ENCODE measurements at places on chromosomes 3 and 15.

DNA sequence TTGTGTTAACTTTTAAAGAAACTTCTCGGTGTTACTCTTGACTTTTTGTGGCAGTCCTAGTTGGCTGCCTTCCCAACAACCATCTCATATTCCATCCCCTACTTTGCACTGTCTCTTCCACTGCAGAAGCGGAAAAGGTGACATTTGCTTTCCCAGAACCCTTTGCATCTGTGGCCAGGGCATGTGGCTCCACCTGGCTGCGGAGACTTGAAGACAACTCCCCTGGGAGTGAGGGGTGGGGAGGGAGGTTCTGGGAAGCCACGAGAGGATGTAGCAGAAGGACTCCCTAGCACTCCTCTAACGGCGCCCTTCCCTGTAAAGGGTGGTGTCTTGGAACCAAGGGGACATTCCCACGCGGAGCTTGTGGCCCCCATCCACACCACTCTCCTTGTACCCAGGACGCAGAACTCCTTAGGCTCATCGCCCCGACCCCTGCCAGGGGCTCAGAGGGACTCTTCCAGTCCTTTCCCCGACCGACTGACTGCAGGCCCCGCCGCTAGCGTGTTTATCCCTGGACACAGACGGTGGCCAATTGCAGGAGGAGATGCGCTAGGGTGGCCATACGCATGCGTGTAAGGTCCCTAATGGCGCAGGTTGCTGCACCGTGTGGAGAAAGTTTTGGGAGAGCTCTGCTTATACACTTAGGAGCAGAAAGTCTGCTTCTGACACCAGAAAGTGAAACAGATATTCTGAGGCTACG is 33.2 kb upstream of the SECISBP2L start:
- DNase-seq: no peak

- no peak for DNase-seq
Observed at GRCh38 chr3:196969134-196969659, 564 bp upstream of the PIGZ start.

GRCh38 chr3:152638707-152639450 is 196.1 kb upstream of the P2RY1 start:
- no peak for DNase-seq

GRCh38 chr15:88465633-88466224 is 1.5 kb downstream of the MRPL46 start:
- DNase-seq: no peak

DNA sequence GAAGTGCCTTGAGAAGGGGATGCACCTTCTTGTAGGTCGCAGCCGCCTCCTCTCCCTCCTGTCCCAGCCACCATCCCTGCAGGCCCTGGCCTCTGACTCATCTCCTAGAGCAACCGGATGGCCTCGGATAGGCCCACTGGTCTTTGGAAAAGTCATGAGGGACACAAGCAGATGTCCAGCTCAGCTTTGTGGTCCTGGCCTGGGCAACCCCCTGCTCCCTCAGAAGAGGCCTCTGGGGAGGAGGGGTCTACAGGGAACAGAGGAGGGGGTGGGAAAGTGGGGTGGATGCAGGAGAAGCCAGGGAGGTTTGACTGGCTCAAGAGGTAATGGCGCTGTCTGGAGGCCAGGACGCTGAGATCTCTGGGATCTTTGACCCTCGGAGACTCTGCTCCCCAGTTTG is 259.2 kb upstream of the TLE3 start:
- DNase-seq: no peak

DNA sequence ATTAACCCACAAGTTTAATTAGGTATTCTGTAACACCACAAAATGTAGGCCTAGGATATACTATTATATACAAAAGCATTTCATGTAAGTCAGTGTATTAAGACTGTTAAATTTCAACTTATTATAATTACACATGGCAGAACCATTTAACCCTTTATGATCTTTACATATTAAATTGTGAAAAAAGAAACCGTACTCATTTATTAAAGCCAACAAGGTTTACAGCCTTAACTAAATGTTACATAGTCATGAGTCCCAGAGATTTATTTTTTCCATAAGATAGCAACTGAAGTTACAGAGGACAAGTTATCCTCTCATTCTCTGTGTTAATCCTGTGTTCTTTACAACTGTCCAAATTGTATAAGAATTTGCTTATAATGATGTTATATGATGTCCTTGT is 615.8 kb upstream of the AGTR1 start:
- no peak for DNase-seq

DNA sequence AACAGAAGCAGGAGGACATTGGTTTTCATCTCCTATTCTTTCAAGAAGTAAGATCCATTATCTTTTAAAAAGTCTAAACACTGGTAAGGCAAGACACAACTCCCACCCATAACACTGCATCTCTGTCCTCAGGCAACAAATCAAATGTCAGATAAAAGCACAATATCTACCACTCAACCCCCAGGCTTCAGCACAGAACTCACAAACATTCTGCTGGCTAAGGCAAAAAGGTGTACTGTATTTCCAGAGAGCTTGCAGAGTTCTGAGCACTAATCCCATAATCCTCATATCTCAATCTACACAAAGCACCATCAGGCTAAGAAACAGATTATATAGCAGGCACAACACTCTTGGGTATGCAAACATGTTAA is 20.9 kb downstream of the RAF1 start:
- DNase-seq: no peak

- peak; percentile 13 for DNase-seq
Observed at GRCh38 chr3:177589911-177590381, 392.7 kb upstream of the TBL1XR1 start.

GRCh38 chr3:13140596-13140995 is 67.4 kb upstream of the IQSEC1 start:
- DNase-seq: no peak

- no peak for DNase-seq
Observed at GRCh38 chr15:31016446-31016915, 25.1 kb upstream of the MTMR10 start.

DNA sequence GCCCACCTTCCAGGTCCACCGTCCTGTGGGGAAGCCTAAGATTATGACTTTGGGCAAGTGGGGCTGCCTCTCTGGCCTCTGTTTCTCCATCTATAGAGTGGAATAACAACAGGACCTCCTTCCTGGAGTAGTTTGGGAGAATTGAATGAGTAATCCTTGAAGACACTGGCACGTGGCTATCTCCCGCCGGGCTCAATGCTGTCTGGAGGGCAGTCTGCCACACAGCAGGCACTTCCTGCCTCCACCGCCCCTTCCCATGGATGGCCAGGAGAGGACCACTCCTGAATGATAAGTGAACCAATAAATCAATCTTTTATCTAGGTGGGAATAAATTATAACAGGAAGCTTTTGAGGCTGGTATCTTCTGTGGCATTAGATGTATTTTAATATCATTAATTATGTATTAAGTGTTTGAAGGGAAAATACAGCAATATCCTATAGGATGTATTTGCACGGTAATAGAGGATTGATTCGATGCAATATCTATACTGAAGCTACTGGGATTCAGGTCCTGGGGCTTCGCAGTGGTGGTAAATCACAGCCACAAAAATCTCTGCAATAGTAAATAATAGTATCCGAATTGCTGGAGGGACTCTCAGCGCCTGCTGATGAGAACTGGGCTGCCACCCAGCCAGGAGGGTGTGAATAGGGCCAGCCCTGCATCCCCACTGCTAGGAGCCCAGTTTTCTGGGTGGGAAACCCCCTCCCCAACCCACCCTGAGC is 15.9 kb downstream of the MEGF11 start:
- DNase-seq: no peak

- no peak for DNase-seq
Observed at GRCh38 chr15:80561500-80561899, 133.6 kb upstream of the ABHD17C start.

DNA sequence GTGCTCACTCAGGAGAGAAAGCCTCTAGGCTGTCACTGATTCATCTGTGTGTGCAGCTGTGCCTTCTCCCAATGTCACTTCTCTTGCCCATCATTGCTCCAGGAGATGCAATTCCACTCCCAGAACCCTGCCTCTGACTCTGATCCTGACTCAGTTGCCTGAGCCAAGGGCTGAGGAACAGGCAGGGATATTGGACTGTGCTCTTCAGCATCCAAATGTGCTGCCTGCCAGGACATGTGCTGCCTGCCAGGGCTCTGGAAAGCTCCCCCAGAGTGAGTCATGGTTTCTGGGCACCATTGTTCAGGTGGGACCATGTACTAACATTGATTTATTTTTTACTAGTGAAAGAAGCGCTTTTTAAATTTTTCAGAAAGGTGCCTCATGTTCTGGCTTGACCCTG is 71.0 kb downstream of the TRIM42 start:
- no peak for DNase-seq

DNA sequence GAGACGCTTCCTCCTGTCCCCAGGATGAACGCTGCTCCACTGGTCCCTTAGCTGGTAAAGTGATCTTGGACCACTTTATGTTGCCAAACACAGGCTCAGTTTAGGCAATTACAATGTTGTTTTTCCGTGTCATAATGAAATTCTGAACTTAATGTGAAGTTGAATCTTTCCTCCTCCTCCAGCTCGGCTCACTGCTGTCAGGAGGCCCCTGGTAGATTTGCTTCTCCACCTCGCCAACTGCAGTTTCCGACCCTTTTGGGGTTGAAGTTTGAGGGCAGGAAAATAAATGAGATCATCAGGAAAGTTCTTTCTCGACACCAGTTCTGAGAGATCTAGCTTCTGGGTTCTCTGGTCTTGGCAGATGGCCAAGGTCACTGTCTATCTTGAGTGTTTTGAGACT is 27.8 kb downstream of the CFAP161 start:
- DNase-seq: no peak

DNA sequence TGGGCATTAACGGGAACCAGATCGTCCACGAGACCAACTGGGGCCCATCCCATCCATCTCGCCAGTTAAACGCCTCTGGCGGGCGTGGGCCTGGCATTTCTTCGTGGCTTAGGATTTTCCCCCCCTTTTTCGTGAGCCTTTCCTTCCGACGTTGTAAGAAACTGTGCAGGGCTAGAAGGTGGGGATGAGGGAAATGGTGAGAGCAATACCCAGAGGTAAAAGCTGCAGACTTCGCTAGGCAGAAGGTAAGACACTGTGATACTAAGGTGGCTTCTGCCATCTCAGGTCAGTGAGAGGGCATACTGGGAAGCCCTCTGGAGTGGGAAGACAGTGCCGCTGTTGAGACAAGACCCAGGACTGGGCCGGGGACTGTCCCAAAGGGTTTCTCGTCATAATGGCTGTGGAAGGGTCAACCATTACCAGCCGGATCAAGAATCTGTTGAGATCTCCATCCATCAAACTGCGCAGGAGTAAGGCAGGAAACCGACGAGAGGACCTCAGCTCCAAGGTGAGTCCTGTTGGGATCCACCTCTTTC is 666 bp downstream of the MAPKBP1 start:
- DNase-seq: no peak

DNA sequence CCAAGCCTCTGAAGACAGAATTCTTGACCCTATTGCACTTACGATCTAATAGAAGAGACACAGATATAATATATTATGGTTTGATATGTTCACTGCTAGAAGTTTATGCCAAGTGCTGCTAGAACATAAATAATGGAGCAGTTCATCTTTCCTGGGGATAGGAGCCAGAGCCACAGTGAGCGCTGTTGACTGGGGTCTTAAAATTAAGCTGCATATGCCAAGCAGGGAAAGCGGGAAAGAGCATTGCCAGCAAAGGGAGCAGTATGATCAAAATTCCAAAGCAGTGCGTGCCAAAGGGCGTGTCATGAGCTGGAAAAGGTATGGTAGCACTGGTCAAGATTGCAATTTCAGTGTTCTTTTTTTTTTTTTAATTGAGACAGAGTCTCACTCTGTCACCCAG is 49.1 kb upstream of the ABHD2 start:
- no peak for DNase-seq
